ENCODE measurements at places on chromosomes 2 and 18.

DNA sequence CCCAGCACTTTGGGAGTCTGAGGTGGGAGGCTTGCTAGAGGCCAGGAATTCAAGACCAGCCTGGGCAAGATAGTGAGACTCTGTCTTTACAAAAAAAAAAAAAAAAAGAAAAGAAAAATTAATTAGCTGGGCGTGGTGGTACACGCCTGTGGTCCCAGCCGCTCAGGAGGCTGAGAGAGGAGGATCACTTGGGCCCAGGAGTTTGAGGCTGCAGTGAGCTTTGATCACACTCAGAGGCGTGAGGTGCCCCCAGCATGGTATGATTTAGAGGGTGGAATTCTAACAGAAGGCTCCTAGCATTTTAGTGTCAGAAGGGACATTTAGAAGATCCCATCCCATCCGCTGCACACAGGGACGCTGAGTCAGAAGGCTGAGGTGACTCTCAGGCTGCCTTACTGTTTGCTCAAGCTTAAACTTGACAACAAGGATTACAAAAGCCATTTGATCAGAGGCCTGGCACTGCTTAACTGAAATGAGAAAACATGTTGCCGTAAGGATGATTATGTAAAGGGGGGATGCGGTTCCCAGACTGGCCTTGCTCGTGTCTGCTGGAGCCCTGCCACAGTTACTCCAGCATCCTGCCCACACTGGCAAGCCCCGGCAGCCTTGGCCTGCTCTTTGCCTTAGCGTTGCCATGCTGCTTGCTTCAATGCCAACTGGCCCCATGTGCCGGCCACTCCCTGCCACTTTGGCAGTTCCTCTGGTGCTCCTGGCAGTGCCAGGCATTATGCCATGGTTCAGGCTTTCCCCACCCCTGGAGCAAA lies 45.6 kb upstream of the SLC1A4 start:
- DNase-seq = peak; percentile 16

DNA sequence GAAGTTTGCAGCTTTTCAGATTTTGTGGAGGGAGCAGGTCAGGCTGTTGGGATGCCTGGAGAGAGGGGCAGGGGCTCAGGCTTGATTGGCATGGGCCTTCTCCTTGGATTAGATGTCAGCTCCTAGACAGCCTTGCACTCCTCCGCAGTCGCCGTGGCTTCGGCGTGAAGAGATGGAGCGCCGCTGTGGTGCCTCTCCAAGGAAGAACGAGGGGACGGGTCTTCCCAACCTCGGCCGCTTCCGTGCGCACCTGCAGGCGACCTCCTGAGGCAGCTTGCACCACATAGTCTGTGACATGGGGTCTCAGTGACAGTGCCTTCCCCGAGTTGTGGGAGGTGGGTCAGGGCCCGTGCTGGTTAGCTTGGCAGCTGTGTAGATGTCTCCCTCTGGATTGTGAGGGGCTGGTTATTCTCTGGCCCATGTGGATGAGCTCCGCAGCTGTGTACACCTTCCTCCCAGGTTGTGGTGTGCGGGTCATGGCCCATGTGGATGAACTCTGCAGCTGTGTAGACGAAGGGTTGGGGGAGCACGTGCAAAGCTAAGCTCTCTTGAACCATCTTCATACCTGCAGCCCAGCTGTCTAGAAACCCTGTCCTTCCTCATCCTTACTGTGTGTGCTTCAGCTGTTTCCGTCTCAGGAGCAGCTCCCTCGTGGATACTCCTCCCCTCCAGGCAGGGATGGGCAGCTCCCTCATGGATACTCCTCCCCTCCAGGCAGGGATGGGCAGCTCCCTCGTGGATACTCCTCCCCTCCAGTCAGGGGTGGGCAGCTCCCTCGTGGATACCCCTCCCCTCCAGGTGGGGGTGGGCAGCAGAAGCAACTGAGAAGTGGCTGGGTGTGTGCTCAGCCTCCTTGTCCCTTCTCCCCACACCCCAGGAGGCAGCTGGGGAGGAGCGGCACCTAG lies 170.3 kb downstream of the LDLRAD4 start:
- no peak for DNase-seq

GRCh38 chr18:3510896-3511295 lies 60.9 kb downstream of the TGIF1 start:
- no peak for DNase-seq

- DNase-seq = no peak
These were observed 77.4 kb upstream of the ARHGAP28 start for GRCh38 chr18:6652098-6652497.

DNA sequence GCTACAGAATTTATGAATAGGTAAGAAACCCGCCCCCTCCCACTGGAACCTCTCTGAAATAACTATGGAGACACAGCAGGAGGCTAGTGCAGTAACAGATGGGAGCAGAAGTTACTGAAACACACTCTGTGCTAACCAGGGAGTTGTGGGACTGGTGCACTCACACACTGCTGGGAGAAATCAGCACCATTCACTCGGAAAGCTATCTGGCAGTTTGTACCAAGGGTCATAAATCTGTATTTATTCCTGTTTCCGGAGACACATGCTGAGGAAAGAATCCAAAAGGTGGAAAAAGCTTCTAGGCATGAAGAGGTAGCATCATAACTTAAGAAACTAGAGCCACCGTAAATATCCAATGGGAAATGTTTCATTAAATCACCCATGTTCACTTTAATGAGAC lies 39.9 kb downstream of the TGFA start:
- DNase-seq = no peak

- DNase-seq = peak; percentile 59
These were observed 7.4 kb downstream of the CTDSP1 start for GRCh38 chr2:218406949-218407618.
